ENCODE measurements at places on chromosomes 7 and 10. TPM values are rescaled to one million over a fixed set of nuclear protein-coding genes. Genes with fewer than 3 reads are reported as not detected.

The CYP3A4 gene
- not detected for total RNA-seq

The SYT15 gene
- total RNA-seq = not detected

The PNLIPRP2 gene
- total RNA-seq = not detected

DNA sequence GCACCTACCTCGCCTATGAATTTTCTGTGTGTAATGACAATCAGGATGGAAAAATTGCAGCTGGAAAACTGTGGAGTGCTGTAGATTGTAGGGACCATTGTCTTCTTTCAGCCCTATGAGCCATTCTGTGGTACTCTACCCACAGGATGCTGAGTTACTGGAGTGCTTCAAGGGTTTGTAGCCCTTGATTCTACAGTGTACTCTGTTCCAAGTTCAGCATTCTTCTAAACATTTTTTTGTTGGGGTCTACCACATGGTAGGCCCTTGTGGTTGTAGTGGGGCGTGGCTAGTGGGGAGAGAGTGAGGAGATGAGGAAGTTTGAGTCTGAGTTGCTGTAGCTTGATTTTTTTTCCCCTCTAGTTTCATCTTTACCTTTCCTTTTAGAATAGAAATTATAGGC lies 33.5 kb downstream of the REEP3 start:
- H3K4me1 ChIP-seq = peaks cover 48% of the 10 kb centered on the region
- H3K27me3 ChIP-seq = no peaks in the 10 kb centered on the region
- H3K36me3 ChIP-seq = no peaks in the 10 kb centered on the region
- peak overlapping the region; percentile 92 for H3K27ac ChIP-seq

- no peak overlapping the region for H3K27ac ChIP-seq
- peaks cover 12% of the 10 kb centered on the region for H3K36me3 ChIP-seq
- no peak for DNase-seq
- H3K4me1 ChIP-seq = peaks cover 19% of the 10 kb centered on the region
- no peak overlapping the region for H3K4me3 ChIP-seq
- no peaks in the 10 kb centered on the region for H3K27me3 ChIP-seq
Measured at GRCh38 chr7:139241258-139241657, 10.2 kb downstream of the UBN2 start.

- no peak for DNase-seq
- H3K36me3 ChIP-seq = no peaks in the 10 kb centered on the region
- no peaks in the 10 kb centered on the region for H3K27me3 ChIP-seq
- H3K27ac ChIP-seq = no peak overlapping the region
- H3K4me3 ChIP-seq = no peak overlapping the region
Measured at GRCh38 chr7:96786261-96786997, 76.8 kb upstream of the SEM1 start.

- H3K4me1 ChIP-seq = no peaks in the 10 kb centered on the region
- H3K4me3 ChIP-seq = no peak overlapping the region
- H3K27me3 ChIP-seq = no peaks in the 10 kb centered on the region
Measured at GRCh38 chr7:110801502-110801901, 289.4 kb upstream of the LRRN3 start.

GRCh38 chr7:113521468-113521867 lies 397.3 kb downstream of the PPP1R3A start:
- H3K27ac ChIP-seq = no peak overlapping the region
- no peak overlapping the region for H3K4me3 ChIP-seq
- no peak for DNase-seq
- H3K27me3 ChIP-seq = no peaks in the 10 kb centered on the region

GRCh38 chr10:79183468-79183865 lies 114.7 kb downstream of the ZMIZ1 start:
- no peaks in the 10 kb centered on the region for H3K27me3 ChIP-seq
- peaks cover 14% of the 10 kb centered on the region for H3K36me3 ChIP-seq
- no peak overlapping the region for H3K4me3 ChIP-seq
- peak; percentile 49 for DNase-seq

GRCh38 chr10:119845656-119846055 lies 27.0 kb downstream of the MCMBP start:
- no peak for DNase-seq
- no peaks in the 10 kb centered on the region for H3K4me1 ChIP-seq
- H3K4me3 ChIP-seq = no peak overlapping the region

DNA sequence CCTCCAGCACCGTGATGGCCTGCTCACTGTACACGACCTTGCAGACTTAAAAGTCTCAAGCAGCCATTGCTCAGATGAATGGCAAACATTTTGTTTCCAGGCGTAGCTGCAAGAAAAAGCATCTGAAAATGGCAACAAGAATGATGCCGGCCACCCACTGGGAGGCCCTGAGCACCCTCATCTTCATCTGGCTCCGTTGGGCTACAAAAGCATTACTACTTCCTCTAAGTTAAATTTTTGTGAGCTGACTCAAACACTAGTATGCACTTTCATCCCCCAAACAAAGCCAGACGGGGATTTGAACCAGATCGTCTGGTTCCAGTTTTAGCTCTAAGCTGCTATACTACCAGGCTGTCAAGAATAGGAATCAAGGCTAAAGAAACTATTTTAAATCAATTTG lies 116.6 kb upstream of the CDK1 start:
- no peaks in the 10 kb centered on the region for H3K27me3 ChIP-seq
- no peak overlapping the region for H3K4me3 ChIP-seq
- H3K36me3 ChIP-seq = 0 out of 2 replicates have a peak, but pooled peaks cover 2% of the 10 kb centered on the region
- H3K4me1 ChIP-seq = peaks cover 28% of the 10 kb centered on the region
- no peak overlapping the region for H3K27ac ChIP-seq
